ENCODE measurements at places on chromosomes 7 and 10.

- DNase-seq, result no peak
Observed at GRCh38 chr7:87231711-87232110, 12.2 kb upstream of the TMEM243 start.

GRCh38 chr7:120951826-120952225 lies 1.2 kb downstream of the ING3 start:
- DNase-seq, result no peak

DNA sequence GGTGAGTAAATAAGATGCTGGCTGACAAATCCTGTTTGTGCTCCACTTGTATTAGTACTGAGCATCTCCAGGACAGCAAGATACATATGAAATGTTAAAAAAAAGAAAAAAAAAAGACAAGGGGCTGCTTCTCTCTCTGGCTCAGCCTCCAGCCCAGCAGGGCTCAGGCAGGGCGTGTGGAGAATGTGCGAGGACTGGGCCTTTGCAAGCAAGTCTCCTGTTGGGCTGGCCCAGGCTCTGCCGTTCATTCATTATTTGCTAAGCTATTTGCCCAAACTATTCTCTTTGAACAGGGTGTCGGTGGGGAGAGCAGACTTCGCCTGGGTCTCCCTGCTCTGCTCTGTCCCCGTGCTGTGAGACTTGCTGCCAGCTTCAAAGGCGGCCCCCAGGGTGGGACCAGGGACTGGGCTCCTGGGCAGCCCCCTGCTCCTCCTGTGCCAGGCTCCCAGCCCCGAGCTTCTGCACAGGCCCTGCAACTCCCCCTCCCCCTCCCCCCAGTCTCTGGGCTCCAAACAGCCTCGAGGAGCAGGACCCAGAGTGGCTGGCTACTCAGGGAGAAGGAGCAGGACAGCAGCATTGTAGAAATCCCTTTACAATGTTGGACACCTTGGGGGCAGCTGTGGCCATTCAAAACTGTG lies 25.6 kb upstream of the MGMT start:
- no peak for DNase-seq

- no peak for DNase-seq
Observed at GRCh38 chr10:13049774-13050420, 48.4 kb upstream of the CCDC3 start.

DNA sequence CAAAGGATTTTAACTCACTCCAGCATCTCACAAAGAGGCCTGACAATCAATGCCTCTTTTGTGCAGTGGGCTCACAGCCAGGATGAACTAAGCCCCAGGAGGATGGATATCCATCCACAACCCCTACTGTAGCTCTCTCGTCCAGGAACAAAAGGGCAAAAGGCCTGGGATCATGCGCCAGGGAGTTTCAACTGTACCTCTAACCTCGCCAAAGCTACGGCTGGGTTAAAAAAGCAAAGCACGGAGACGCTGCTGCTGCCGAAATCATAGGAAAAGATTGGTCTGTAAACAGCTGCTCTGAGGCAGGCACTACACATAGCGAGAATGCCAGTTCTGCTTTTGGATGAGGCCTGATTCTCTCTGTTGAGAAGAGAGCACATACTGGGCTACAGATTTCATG lies 32.1 kb downstream of the VSTM4 start:
- no peak for DNase-seq

GRCh38 chr10:71746344-71747037 lies 26.8 kb downstream of the VSIR start:
- DNase-seq, result no peak

All from EH (cell line).